ENCODE measurements at places on chromosomes 12 and 14. TPM values are rescaled to one million over a fixed set of nuclear protein-coding genes. Genes with fewer than 3 reads are reported as not detected.

The DHRS4 gene
- 44.8 TPM for total RNA-seq

The DIO2 gene
- 5.6 TPM for total RNA-seq

The NIN gene
- 39.6 TPM for total RNA-seq

The PRICKLE1 gene
- total RNA-seq: 6.5 TPM

The MYF5 gene
- not detected for total RNA-seq

The FOXA1 gene
- total RNA-seq: not detected

The TPPP2 gene
- not detected for total RNA-seq

The ITGB7 gene
- total RNA-seq: 3.4 TPM

The IFNG-AS1 gene
- 0.22 TPM for total RNA-seq

The FOXG1 gene
- total RNA-seq: not detected

The ANKS1B gene
- 12.7 TPM for total RNA-seq

The RFLNA gene
- 0.49 TPM for total RNA-seq

All from subcutaneous adipose tissue (tissue), 4 donors.